ENCODE measurements at places on chromosomes 13 and 19. TPM values are rescaled to one million over a fixed set of nuclear protein-coding genes. Genes with fewer than 3 reads are reported as not detected.

The ZNF443 gene
- total RNA-seq, result 1.4 TPM

The ONECUT3 gene
- not detected for total RNA-seq

GRCh38 chr13:98297051-98297450 lies 120.0 kb upstream of the RNF113B start:
- DNase-seq, result no peak

- DNase-seq, result no peak
These were observed 22.3 kb upstream of the ZDHHC20 start for GRCh38 chr13:21481359-21481758.

- no peak for DNase-seq
These were observed 44.0 kb upstream of the RFC3 start for GRCh38 chr13:33773790-33774462.

GRCh38 chr19:42397263-42398166 lies 7.4 kb upstream of the CNFN start:
- DNase-seq, result no peak

DNA sequence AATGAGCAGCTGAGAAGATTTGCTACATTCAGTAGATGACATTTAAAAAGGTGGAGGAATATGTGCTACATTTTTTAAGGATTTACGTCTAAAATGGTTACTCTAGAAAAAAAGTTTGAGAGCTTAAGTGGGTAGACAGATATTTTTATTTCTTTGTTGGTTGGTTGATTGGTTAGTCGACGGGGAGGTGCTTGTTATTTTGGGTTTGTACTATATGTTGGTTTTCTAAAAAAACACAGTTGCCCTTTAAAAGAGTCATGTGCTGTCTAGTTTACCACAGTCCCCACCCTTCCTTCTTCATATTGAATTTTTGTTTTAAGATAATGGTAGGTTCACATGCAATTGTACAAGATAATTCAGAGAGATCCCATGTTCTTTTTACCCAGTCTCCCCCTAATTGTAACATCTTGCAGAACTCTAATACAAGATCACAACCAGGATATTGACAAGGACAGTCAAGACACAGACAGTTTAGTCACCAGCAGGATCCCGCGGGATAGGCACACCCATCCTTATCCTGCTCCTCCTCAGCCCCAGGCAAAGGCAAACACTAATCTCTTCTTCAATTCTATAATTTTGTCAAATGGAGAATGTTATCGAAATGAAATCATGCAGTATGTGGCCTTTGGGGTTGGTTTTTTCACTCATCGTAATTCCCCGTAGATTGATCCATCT lies 171.4 kb downstream of the FOXO1 start:
- no peak for DNase-seq

- DNase-seq, result no peak
These were observed 316.9 kb upstream of the TSHZ3 start for GRCh38 chr19:31666126-31666525.

DNA sequence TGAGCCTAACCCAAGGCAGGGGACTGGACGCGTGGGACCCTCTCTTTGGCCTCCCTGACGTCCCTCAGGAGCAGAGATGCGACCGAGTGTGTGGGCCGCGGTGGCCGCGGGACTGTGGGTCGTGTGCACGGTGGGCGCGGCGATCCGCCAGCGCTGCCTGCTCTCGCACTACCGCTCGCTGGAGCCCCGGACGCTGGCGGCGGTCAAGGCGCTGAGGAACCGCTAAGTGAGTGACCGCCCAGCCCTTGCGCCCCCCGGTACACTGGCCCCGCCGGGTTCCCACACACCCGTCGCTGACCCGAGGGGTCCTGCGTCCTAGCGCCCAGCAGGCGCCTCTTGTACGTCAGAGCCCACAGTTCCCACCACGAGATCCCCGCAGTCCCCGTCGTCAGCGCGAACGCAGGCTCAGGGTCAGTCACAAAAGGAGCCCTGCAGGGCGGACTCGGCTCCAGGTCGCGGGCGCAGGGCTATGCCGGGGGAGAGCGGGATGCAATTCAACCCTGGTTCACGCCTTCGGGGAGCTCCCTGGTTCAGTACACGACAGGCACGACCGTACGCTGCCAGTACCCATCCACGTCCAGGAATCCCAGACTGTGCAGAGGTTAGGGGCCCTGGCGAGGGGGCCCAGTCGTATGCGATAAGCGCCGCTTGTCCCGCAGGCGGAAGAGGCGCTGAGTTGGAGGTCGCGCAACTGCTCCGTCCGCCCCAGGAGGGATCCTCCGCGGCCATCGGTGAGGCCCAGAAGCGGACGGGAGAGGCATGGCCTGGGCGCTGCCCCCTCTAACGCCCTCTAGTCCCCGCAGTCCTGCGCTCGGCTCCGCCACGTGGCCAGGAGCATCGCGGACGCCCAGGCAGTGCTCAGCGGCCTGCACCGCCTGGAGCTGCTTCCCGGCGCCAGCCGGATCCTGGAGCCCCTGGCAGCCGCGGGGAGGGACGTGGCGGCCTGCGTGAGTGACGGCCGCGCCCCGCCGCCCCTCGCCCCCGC lies 3.6 kb upstream of the IFNL2 start:
- no peak for DNase-seq

GRCh38 chr19:50823389-50824042 lies at the start of gene KLK1:
Gene KLK1, minus strand, starts transcription at chr19:50823787. Its CDS starts 39 bp downstream, at chr19:50823748.
- DNase-seq, result no peak

GRCh38 chr19:46841458-46842083 lies 9.1 kb downstream of the AP2S1 start:
- DNase-seq, result no peak

Data from gastrocnemius medialis (tissue), 4 donors.